ENCODE measurements at places on chromosomes 4 and X.

DNA sequence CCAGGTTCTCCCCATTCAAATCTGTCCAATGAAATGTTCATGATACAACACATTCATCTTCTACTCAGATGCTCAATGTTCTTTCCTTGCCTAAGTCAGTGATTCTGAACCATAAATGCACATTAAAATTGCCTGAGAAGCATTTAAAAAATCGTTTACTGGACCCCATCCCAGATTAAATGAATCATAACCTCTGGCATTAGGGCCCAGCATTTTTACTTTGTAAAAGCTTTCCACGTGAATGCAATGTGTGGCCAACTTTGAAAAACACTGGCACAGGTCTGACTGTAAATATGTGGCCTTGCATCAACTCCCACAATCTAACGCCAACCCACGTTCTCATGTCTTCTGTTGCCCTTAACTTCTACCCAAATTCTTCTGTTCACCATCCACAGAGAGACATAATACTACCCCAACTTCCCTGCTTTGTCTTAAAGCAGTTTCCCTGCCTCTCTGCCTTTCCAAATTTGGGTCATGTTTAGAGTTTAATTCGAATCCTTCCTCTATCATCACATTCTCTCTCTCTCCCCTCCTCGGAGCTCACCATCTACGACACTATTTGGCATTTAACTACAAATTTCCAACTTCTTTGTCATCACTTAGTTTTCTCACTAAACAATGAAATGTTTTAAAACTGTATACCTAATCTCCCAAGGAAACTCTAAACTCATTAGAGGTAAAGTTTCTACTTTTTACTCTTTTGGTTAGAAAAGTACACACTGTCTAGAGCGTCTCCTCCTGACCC is 78.7 kb downstream of the PRKG2 start:
- no peak for DNase-seq

DNA sequence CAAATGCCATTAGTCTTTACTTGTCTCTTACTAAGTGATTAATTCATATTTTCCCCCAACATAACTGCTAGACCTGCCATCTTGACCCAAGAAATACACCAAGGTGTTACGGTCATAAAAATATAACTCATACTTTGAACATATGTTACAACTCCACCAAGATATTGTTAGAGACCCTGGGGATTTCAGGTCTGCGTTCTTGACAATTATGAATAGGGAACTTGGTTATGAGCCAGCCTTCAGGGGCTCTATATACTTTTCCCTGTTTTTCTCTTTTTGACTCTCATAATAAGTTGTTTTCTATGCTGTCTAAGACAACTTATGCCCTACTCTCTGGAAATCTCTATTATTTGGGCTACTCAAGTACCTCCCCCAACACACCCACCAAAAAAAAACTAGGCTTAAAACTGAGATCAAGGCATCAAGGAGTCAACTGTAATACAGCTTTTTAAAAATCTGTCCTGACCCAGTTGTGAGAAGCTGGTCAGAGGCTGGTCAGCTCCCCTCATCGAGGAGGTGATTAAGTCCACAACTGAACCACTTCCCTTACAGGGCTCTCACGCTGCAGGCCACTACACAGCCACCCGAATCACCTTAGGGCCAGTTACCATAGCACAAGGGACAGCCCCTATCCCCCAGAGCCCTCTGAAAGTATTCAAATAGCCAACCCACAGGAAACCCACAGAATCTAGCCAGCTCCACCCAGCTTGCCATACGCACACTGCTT is 10.5 kb upstream of the TLR3 start:
- DNase-seq = no peak

DNA sequence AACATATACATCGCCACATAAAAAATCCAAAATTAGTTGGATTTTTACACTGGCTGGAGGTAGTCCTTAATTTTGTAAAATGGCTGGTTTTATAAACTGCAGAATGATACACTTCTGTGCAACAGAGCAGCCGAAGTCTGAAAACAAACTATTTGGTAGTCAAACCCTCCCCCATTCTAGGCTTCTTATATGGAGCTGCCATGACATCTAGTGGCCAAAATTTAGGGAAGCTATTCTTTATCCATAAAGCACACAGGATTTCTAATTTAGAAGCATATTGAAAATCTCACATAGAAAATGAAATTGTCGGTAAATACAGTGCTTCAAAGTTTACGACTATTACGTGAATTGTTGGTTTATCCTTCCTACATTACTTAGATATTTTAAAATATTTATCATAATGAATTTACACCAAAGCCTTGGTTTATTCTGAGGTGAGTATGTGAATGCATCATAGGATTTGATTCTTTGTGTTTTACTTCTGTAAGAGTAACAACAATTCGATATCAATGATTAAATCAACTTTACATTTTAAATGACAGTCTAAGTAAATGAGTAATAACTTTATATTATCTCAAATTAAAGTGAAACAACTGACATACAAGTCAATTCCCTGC is 113.4 kb upstream of the FAM241A start:
- DNase-seq = no peak

- no peak for DNase-seq
Measured at GRCh38 chrX:105190252-105190853, 30.1 kb downstream of the TEX13A start.

- DNase-seq = no peak
Measured at GRCh38 chrX:118216509-118216908, 99.9 kb upstream of the KLHL13 start.

DNA sequence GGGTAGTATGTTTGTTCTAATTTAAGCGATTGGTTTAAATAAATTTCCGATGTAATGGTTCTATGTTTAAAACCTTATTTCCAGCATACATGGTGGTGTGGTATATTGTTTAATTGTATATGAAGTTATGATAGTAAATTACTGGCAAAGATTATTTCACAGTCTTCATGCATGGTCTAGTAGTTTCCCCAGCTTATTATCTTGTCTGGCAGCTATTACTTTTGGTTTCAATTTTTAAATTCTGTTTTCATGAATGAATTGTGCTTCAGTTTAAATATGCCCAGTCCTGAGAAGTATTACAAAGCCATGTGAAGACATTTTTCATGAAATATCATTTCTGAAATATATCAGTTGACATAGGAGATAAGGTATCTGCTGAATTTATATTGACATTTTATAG is 6.3 kb downstream of the ALG13 start:
- no peak for DNase-seq

DNA sequence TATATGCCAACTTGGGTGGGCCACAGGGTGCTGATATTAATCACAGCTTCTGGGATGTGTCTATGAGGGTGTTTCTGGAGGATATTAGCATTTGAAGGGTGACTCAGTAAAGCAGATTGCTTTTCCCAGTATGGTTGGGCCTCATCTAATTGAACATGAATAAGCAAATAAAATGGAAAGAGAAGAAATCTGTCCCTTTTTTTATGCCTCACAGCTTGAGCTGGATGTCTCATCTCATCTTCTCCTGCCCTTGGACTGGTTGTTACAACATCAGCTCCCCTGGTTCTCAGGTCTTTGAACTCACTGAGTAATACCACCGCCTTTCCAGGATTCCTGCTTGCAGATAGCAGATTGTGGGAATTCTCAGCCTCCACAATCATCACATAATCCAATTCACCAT is 1149.2 kb downstream of the PCDH18 start:
- no peak for DNase-seq
